ENCODE measurements at places on chromosomes 4 and X. TPM values are rescaled to one million over a fixed set of nuclear protein-coding genes. Genes with fewer than 3 reads are reported as not detected.
A peak's percentile ranks its signal among the peaks of the same experiment; 100 is the strongest.

GRCh38 chr4:78644744-78645330, 93.3 kb downstream of the ANXA3 start:
- peak; percentile 65 for DNase-seq

- no peak for DNase-seq
Observed at GRCh38 chr4:54228056-54228527, 1.0 kb upstream of the PDGFRA start.

- no peak for DNase-seq
Observed at GRCh38 chr4:176241703-176242102, 27.3 kb downstream of the ASB5 start.

DNA sequence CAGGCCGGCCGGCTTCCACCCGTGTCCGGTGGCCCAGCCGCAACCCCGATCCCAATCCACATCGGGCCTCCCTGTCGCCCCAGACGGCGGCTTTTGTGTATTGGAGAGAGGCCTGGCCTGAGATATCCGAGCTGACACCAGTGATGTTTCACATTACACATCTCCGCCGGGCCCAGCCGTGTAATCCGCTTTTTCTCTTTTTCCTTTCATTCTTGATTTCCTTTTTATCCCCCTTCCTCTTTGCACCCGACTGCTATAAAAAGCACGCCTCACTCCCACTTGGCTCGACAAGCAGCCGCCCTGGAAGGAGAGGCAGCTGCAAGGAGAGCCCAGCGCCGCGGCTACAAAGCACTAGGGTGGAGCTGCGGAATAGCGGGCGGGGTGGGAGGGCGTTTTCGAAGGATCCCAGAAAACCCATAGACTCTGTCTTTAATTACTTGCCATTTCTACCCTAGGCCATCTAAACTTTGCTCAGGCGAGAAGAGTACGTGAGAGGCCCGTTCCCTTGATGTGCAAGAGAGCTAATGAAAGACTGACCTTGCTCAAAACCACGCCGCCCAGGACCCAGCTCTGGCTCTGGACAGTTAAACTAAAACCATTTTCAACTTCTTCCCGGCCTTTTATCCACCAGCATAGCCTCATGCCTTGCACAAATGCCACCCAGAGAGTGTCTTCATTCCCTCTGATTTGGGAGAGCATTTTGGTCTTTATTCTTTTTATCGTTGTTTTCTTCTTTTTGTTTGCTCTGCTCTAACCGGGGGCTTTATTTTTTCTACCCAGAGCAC, 3.2 kb downstream of the PITX2 start:
- DNase-seq = no peak

GRCh38 chr4:125187226-125188176, 127.3 kb upstream of the FAT4 start:
- DNase-seq = no peak

- DNase-seq = no peak
Observed at GRCh38 chrX:134171661-134172587, 65.1 kb upstream of the CCDC160 start.

DNA sequence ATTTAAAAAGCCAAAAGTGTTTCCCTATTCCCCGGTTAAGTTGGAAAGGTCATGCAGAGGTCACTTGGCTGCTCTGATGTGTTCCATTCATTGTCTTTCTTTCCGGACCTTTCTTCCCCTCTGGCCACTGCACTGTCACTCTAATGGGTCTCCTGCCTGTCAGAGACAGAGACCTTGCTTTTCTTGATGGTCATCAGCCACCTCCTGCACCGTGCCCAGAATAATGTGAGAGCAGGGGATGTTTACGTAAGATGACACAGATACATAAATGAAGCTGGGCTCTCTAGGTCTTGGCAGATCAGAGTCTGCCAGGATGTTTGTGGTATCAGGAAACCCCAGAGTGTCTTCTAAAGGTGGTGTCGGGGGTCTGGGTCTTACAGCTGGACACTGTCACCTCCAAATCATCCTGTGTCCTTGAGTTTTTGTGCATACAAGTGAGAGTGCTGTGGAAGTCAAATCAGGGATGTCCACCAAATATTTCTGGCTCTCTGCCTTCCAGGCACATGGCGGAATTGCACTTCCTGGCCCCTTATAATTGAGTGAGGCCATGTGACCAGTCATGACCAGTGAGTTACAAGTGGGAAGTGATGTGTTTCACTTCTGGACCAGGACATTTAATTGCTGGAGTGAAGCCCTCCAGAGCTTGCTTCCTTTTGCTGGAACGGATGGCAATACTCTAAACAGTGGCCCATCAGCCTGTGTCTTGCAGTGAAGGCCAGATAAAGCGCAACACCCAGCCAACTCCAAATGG, 130.6 kb upstream of the ATP6AP2 start:
- DNase-seq = no peak

DNA sequence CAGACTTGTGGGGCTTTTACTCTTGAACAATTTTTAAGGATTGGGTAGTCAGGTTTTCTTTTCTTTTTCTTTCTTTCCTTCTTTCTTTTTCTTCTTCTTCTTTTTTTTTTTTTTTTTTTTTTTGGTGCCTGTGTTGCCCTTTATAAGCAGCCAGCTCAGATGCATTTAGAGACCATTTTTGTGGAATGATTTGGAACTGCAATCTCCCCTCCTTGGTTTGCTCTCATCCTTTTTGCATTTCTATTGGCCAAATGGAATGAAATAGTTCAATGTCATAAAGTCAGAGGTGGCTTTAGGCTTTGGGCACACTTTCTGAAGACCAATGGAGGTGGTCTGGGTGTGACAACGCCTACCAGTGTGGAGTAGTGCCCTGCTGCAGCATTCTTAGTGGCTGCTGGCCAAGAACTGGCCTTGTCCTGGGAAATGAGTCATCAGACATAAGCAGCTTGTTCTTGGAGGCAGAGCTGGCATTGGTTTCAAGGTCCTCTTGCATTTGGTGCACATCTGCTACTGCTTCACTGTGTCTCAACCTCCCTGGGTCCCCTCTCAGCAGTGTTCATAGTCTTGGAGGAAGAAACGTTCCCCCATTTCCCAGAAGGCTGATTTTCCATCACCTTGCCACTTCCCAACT, 84.5 kb downstream of the CT47B1 start:
- no peak for DNase-seq

GRCh38 chrX:19727887-19728648, 159.3 kb downstream of the SH3KBP1 start:
- DNase-seq = no peak

DNA sequence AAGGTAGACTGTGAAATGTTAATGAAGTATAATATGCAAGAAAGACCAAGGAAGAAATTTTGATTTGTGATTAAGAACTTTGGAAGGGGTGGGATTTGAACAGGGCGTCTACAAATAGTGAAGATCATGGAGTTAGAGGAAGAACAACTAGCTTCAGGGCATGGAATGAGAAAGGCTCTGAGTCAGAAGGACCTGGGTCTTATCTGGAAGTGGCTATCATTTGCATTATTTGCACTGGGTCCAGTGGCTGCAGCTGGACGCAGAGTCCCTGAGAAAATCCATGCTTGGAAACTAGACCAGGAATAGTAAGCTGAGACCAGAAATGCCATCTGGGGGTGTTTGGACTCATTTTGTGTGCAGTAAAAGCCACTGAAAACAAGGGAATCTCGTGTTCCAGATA, 4.3 kb upstream of the LIMCH1 start:
- no peak for DNase-seq

DNA sequence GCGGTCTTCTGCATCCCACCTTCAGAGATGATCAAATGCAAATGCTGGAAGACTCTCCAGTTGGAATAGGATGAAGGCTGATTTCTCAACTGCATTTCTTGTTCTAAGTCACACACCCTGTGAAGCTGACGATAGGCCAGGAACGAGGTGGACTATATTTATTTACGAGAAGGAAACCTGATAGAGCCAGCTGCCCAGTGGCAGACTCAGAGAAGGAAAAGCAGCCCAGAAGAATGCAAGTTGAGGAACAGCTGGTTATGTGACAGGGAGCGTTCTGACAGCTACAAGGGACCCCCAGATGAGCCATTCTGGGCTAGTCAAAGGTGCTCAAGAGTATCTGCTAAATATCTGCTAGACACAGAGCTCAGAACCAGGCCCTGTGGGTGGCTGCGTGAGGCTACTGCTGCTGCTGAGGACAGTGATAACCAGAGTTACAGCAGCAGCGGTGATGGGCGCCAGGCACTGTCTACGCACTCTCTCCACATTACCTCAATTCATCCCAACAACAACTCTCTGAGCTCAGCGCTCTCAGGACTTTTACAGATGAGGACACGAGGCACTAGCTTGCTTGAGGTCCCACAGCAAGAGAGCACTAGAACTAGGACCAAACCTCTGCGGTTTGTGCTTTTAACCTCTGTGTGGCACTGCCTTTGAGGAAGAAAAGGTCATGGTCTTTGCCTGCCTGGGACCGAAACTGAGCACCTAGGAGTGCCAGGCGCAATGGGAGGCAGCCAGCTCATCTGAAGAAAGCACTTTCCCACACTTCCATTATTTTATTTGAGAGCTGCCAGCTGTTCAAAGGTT, 69.0 kb downstream of the GATB start:
- no peak for DNase-seq

DNA sequence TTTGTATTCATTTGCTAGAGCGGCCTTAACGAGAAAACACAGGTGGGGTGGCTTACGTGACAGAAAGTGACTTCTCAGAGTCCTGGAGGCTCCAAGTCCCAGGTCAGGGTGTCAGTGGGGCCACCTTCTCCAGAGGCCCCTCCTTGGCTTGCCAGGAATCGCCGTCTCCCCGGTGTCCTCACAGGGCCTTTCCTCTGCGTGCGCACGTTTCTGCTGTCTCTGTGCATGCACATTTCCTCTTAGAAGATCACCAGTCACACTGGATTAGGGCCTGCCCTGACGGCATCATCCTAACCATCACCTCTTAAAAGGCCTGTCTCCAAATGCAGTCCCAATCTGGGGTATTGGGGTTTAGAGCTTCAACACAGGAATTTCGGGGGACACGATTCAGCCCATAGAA, 63.8 kb upstream of the HELT start:
- no peak for DNase-seq

DNA sequence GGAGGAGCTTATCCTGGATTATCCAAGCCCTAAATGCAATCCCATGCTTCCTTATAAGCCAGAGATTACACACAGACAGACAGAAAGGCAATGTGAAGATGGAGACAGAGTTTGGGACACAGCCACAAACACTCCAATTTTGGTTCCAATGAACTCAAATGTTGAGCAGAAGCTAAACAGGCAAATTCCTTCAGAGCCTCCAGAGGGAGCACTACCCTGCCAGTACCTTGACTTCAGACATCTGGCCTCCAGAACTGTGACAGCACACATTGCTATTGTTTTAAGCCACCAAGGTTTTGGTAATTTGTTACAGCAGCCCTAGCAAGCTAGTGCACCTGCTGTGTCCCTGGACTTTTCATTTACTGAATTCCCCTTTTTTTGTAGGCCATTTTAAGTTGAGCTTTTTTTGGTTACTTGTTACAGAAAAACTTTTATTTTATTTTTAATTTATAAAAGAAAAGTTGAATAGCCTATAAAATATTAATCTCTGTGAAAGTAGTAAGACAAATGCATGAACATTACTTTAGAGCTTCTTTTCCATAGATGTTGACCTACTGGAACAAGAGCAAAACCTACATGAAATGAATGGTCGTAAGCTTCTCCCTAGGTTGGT, 33.4 kb upstream of the SRD5A3 start:
- peak; percentile 50 for DNase-seq

DNA sequence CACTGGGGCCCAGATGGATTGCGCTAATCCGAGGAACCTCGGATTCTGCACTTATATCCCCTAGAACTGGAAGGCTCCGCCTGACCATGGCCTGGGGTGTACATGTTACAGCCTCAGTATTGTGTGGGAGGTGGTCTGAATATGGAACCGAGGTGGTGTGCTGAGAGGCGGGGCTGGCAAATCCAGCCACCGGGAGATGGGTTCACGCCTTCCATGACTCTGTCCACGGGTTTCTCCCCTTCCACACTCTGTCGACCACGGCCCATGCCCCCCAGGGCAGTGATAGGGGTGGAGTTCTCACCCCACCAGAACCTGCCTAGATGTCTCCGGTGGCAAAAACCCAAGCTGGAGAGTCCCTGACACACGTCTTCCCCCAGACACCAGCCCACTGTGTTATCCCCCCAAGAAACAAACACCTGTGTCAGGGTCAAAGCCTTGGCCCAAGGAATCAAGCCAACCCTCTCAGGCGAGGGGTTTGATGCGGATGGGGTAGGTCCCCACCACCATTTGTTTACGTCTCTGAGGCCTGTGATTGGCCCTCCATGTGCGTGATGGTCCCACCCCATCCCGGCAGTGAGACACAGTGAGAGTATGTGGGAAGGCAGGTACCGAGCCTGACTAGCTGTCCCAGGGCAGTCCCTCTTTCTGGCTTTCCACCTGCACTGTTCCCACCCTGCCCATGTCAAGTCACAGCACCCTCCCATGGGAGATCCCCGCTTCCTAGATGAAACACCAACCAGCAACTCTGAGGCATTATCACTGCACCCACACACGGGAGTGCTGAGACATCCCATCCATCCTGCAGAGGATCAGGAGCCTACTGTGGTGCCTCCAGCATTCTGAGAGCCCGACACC, 6.6 kb upstream of the LOC101059915 start:
- DNase-seq = no peak

DNA sequence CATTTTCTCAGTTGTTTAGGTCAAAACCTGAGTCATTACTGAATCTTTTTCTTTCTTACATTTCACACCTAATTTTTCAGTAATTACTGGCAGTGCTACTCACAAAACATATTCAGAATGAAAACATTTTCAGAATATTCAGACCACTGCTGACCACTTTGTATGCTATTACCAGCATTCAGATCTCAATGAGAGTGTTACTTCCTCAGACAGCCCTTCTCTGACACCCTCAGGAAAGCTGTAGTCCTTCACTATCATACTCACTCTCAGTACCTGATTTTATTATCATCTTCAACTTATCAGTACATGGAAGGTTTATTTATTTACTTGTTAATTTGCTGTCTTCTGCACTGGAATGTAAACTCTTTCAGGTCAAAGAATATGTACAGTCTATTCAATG, 12.3 kb upstream of the ALB start:
- no peak for DNase-seq

DNA sequence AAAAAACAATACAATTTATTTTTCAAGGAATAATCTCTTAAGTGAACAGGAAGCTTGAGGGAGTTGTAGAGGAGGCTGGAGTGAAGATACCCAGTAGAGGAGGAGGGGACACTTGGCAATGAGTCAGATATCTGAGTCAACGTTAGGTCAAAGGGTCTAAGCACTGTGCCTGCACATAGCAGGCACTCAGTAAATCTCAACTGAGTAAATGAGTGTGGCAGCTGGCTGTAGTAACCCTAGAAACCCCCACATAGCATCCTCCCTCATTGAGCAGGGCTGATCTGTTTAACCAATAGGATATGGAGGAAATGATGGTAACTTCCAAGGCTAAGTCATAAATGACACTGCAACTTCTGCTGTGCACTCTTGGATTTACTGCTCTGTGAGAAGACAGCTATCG, 186.0 kb upstream of the FAM241A start:
- DNase-seq = no peak

DNA sequence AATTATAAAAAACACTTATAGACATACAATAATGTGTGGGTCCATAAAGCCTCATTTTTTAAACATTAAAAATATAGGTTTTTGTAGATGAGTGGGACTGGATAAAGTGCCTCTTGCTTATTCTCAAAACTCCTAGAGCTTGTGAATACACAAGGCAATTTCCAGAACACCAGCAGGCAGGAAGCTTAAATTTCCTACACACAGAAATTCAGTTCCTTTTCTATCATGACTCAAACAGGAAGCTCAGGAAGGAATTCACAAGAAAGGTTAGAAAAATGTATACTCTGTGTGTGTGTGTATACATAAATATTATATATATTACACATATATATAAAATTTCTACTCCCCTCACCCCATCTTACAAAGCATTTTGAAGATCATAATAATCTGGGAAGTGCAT, 11.3 kb downstream of the MAGEB6 start:
- no peak for DNase-seq

The TBX22 gene
- total RNA-seq = not detected

The RAI2 gene
- not detected for total RNA-seq

The C4orf17 gene
- not detected for total RNA-seq

The FIP1L1 gene
- total RNA-seq = 85.7 TPM

The VCX gene
- total RNA-seq = not detected
